ENCODE measurements at places on chromosomes 16 and 17. TPM values are rescaled to one million over a fixed set of nuclear protein-coding genes. Genes with fewer than 3 reads are reported as not detected.

UBN1 gene
- total RNA-seq, result 29.7 TPM

SPATA32 gene
- 0.16 TPM for total RNA-seq

AXIN2 gene
- total RNA-seq, result 0.50 TPM

HBA1 gene
- not detected for total RNA-seq

CD19 gene
- total RNA-seq, result not detected

CKLF gene
- total RNA-seq, result 71.0 TPM

SOX15 gene
- 0.34 TPM for total RNA-seq

DNAI2 gene
- total RNA-seq, result not detected

SLC47A1 gene
- total RNA-seq, result 22.3 TPM

WNK4 gene
- 1.1 TPM for total RNA-seq

TSPOAP1 gene
- not detected for total RNA-seq

KRTAP9-2 gene
- total RNA-seq, result not detected

ACSM2B gene
- total RNA-seq, result not detected

EXOC3L1 gene
- total RNA-seq, result 0.29 TPM

HEXIM1 gene
- 45.9 TPM for total RNA-seq

GALK1 gene
- total RNA-seq, result 80.0 TPM

DRC7 gene
- 0.27 TPM for total RNA-seq

VWA3A gene
- 0.07 TPM for total RNA-seq

SLC12A3 gene
- total RNA-seq, result not detected

TPSAB1 gene
- not detected for total RNA-seq

UNC45B gene
- not detected for total RNA-seq

PPY gene
- not detected for total RNA-seq

LDHD gene
- total RNA-seq, result 0.55 TPM

EFTUD2 gene
- total RNA-seq, result 151 TPM

KRT33A gene
- total RNA-seq, result not detected

KCNG4 gene
- not detected for total RNA-seq

XYLT1 gene
- 0.66 TPM for total RNA-seq

DNAJA3 gene
- 69.1 TPM for total RNA-seq

HSD17B2 gene
- 0.15 TPM for total RNA-seq

ACSM3 gene
- total RNA-seq, result 4.3 TPM

MPHOSPH6 gene
- total RNA-seq, result 27.6 TPM

STAC2 gene
- total RNA-seq, result 2.9 TPM

TNP2 gene
- not detected for total RNA-seq

PDILT gene
- total RNA-seq, result not detected

RBFOX1 gene
- total RNA-seq, result not detected

ACE gene
- total RNA-seq, result 1.4 TPM

IRX5 gene
- 1.9 TPM for total RNA-seq
